ENCODE measurements at places on chromosomes 6 and 20. TPM values are rescaled to one million over a fixed set of nuclear protein-coding genes. Genes with fewer than 3 reads are reported as not detected.

DNA sequence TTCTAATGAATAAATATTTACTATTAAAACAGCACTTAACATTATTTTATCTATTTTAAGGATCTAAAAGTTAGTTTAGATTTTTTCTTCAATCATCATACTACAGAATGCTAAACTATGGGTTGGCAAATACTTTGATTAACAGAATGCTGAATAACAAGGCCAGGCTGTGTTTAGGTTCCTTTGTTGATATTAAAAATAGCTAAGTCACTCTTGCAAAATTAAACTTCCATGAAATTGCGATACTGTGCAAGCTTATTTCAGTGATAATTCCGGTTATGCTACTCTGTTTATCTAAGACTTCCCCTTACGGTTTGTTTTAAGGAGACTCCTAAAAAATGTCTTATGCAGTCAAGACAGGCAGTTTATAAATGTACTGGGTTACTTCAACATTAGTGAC, 2.8 kb downstream of the RNF24 start:
- DNase-seq = no peak

DNA sequence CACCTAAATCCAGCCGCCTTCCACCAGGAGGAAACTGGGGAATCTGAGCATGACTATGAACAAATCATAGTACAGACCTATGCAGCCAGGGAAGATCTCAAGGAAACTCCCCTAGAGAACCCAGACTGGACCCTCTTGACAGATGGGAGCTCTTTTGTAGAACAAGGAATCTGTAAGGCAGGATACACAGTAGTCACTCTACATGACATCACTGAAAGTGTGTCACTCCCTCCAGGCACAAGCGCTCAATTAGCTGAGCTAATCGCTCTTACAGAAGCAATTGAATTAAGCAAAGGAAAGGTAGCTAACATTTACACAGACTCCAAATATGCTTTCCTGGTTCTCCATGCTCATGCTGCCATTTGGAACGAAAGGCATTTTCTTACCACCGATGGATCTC, 36.8 kb downstream of the PLN start:
- no peak for DNase-seq

DNA sequence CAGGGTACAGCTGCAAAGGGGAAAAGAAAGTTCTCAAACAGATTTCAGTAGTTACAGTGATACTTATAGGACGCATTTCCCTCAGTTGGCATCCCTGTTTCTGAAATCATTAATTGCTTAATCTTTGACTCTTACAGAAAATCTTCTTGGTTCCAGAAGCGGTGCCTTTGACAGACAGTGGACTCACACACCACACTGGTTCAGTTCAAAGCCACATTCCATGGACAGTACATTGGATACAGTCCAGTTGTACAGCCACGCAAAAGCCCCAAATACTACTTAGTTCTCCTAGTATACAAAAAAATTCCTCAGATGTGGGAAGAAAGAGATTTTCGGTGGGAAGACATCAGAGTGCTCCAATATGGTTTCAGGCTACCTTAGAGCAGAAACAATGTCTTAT, 460.4 kb downstream of the PRKN start:
- DNase-seq = no peak

The ANGPT4 gene
- total RNA-seq = not detected

- DNase-seq = no peak
Observed at GRCh38 chr6:146408583-146408982, 135.1 kb upstream of the RAB32 start.

The PRSS35 gene
- total RNA-seq = not detected

The GRM4 gene
- not detected for total RNA-seq

DNA sequence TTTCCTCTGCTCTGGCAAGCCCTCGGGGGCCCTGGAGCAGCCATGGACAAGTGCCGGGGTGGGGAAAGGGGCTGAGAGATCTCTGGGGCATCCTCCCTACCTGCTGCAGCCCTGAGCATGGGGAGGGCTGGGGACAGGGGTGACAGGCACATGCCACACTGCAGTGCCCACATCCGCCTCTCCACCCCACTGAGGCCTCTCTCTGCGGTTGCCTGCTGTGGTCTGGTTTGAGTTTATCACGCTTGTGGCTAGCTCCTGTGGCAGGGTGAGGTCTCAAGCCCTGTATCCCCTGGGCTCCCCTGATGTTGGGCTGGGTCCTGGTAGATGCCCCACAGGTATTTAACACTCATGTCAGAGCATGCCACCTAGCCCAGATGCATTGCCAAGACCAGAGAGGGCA, 52.9 kb upstream of the MLN start:
- no peak for DNase-seq

The FRK gene
- total RNA-seq = 0.02 TPM

- no peak for DNase-seq
Observed at GRCh38 chr6:22958677-22959076, 389.3 kb downstream of the HDGFL1 start.

The TCF15 gene
- not detected for total RNA-seq

GRCh38 chr6:15244620-15245360, 1.1 kb upstream of the JARID2 start:
- no peak for DNase-seq

The CAPN11 gene
- 0.26 TPM for total RNA-seq

The RIPOR2 gene
- 296 TPM for total RNA-seq

DNA sequence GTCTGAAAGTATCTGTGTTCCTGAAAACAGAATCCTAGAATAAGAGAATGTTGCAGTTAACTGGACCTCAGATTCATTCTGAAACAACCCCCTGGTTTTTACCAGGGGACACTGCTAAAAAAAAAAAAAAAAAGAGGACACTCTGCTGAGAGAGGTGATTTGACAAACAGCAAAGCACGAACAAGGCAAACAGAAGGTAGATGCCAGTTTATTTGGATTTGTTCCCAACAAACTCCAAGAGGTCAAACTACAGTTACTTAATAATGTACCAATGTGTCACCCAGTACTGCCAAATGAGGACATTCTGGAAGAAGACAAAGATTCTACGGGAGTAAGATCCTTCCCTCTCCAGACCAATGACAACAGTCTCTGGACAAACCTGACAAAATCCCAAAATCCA, 40.6 kb upstream of the SLC22A16 start:
- DNase-seq = no peak

DNA sequence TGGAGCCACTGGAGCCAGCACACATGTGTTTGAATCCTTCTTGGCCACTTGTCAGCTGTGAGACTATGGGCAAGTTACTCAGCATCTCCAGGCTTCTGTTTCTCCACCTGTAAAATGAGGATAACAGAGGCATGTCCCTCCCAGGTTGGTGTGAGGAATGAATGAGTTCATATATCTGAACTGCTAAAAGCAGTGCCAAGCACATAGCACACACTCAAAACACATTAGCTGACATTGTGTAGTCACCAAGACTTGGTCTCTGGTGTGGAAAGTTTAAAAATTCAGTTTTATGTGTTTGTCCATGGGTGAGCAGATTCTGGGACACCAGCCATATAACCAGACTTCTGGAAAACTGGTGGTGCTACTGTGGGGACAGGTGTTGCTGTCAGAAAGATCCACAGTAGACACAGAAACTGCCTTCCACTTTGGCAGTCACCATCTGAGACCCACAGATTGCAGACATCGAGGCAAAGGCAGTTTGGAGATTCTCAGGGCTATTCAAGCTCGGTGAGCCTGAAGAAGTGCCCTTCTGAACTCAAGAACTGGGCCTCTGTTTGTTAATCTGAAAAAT, 115.8 kb downstream of the MRPL14 start:
- no peak for DNase-seq

DNA sequence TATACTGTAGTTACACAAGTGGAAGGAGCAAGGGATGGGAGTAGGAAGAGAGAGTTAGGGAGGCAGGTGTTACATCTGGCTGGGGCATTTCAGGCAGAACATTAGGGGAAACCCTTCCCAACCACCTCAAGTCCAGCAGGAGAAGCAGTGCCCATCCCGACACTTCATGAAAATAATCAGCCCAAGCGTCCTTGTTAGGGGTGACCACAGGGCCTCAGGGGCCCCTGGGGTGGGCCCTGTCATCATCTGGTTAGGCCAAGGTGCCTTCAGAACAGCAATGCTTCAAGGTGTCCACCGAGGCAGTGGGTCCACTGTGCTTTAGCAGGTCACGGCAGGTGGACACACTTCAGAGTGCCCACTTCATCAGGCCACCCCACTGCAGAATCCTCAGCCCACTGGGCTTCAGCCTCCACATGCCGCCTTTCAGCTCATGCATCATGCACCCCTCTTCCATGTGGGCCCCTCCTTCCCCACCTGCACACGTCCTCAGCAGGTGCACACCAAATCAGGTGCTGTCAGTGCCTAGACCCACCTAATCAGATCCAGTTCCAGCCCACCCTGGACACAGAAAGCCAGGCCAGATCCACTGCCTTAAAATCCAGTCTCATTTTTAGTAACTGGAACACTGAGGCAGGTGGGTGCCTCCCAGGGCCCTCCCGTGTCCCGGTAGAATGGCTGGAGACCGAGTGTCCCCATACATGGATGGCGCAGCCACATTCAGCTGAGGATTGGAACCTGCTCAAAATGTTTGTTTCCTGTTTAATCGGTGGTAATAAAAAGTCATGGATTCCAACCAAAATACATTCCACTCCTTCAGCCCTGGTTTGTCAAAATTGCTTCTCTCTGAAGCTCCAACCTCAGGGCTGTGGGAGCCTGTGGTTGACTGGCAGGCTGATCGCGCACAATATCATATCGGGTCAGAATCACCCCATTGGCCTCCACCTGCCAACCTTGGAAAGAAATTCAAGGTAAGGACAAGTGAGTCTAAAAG, 99.5 kb downstream of the ANKRD60 start:
- no peak for DNase-seq

DNA sequence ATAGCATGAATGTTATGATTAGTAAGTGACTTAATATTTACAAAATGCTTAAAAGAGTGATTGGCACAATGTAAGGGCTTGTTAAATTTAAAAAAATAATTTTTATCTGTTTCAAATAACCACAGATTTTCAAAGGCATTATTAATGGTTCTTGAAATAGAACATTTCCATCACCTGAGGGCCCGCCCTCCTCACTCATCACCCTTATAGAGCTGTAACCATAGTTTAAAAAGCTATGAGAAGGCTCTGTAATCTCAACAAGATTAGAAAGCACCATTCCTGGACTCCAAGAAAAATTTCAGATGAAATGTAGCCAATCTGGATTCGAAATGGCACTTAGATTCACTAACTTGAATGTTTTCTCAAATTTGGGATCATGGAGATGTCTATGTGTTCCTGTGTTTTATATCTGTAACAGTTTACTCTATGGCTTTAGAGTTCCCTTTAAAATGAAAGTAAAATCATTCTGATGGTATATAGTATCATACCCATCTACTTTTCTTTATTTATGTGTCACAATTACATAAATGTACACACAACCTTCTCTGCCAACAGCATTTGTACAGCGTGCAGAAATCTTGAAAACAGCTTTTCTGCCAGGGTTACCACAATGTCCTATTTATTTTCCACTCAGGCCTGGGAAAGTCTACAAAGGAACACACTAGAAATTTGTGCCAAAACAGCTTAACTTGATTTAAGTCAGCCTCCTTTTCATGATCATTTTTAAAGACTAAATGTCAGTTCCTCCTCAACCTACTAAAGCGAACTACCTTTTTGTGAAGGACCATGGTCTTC, 207.7 kb downstream of the TBX18 start:
- DNase-seq = no peak

DNA sequence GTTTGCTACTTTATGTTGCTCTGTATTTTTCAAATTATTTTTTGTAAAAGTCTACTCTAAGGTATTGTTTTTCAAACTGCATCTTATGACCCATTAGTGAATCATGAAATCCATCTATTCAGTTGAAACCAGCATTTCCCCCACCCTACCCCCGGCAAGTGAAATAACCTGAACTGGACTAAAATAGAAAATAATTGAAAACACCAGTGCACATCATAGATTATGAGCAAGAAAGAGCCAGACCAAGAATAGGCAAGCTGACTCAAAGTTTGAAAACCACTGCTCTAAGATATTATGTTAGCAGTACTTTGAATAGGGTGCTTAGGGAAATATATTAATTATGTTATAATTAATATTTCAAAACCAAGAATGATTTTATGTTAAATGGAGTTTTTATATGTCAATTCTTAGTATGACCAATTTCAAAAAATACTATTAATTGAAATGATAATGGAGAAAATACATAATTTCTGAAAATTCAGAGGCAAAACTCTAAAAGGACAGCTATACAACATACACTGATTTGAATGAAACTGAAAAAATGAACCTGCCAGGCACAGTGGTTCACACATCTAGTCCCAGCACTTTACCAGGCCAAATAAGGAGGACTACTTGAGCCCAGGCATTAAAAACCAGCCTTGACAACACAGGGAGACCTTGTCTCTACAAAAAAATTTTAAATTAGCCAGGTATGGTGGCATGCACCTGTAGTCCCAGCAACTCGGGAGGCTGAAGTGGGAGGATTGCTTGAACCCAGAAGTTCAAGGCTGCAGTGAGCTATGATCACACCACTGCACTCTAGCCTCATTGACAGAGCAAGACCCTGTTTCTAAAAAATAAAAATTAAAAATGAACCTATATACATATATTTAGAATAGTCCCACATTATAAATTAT, 112.0 kb downstream of the CDK19 start:
- no peak for DNase-seq

The FRS3 gene
- total RNA-seq = 5.2 TPM

GRCh38 chr6:22880686-22881433, 311.5 kb downstream of the HDGFL1 start:
- DNase-seq = no peak

The DSTN gene
- total RNA-seq = 46.5 TPM

DNA sequence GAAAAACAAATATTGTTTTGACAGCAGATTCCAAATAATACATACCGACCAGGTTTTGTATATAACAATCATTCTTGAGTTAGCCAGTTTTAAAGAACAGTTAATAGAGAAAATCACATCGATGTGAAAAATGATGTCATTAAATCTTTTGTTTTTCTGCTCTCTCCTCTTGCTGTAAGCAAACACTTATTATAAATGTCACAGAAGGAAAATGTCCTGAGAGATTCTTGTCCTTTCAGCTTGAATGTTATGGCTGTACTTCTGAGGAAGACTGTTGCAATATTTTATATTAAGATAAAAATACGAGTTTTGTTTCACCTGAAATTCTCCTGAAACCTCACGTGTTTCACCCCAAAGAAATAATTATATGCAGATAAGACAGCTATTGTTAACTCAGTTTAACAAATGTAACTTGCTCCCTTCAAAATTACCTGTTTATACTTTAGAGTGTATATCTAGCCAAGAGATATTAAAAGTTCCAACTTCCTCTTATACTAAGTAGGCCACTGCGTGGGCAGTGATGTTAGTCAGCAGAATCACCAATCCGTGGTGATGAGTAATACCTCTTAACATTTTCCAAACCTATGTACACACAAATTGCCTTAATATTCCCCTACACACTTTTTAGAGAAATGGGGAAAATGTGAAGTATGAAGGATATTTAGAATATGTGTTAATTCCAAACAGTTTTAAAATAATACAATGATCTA, 1111.4 kb upstream of the CITED2 start:
- no peak for DNase-seq
